A549 (cell line): ENCODE measurements at places on chromosomes 7 and 10.
A peak's percentile ranks its signal among the peaks of the same experiment; 100 is the strongest.

- DNase-seq: peak; percentile 93
These were observed at the start of gene TRIP6 for GRCh38 chr7:100867040-100867775. Gene TRIP6 (plus strand): TSS chr7:100867387. CDS start chr7:100867498, 111 bp downstream.

- no peak for DNase-seq
These were observed 67.9 kb upstream of the BMPER start for GRCh38 chr7:33837356-33837851.

GRCh38 chr7:21948887-21949540, 3.3 kb upstream of the CDCA7L start:
- no peak for DNase-seq

DNA sequence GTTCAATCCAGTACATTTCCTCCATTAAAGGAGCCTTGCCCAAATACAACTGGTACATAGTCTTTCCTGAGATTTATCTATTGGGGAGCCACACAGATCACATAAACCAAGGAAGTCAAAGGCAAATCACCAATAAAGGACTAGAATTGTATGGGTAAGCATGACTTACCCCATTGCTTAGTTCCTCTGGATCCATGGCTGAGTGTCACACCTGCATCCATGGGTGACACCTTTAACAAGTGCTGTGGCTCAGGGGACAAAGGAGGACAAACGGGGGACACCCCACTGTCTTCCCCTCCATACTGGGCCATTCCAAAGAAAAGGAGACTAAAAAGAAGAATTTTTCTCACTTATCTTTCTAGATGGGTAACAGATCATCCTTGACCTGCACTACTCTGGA, 30.4 kb downstream of the ZNF92 start:
- DNase-seq: no peak

- DNase-seq: no peak
These were observed 9.2 kb downstream of the GLCCI1 start for GRCh38 chr7:7977774-7978173.

DNA sequence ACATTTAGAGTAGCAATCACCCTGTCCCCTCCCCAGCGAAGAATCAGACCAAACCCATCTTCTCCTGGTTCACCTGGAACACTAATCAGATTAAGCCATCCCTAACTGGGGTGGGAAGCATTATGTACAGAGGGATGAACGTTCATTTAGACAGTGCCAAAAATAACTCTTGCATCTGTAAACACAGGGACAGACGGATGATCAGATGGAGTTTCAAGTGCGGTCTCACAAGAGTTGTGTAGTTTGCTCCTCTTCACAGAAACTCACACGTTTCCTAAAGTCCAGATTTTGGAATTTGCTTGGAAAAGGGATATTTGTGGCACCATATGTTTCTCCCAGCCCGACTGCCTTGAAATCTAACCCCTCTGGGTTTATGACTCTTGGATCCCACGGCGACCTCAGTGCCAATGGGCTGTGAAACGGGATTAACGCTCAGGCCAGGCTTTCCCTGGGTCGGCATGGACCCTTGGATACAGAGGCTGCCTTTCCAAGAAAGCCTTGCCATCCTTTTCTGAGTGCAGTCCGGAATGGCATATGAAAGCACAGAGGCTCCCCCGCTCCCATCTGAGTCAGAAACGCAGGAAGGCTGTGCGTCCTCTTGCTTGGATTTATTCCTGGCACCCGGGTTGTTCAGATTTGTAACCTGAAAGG, 293.2 kb upstream of the HABP2 start:
- no peak for DNase-seq

GRCh38 chr7:107708956-107709355, 35.0 kb upstream of the CBLL1 start:
- DNase-seq: no peak

GRCh38 chr7:5388273-5388901, 35.2 kb downstream of the TNRC18 start:
- DNase-seq: no peak

- no peak for DNase-seq
These were observed 116.6 kb upstream of the MACROH2A2 start for GRCh38 chr10:69936091-69936490.

- DNase-seq: no peak
These were observed 231.5 kb downstream of the TNS3 start for GRCh38 chr7:47350425-47350824.
